ENCODE measurements at places on chromosomes 1 and 21.

GRCh38 chr1:233477359-233477758 is 136.5 kb upstream of the KCNK1 start:
- no peak for DNase-seq

- DNase-seq, result no peak
Measured at GRCh38 chr1:157334041-157334440, 195.8 kb upstream of the ETV3 start.

DNA sequence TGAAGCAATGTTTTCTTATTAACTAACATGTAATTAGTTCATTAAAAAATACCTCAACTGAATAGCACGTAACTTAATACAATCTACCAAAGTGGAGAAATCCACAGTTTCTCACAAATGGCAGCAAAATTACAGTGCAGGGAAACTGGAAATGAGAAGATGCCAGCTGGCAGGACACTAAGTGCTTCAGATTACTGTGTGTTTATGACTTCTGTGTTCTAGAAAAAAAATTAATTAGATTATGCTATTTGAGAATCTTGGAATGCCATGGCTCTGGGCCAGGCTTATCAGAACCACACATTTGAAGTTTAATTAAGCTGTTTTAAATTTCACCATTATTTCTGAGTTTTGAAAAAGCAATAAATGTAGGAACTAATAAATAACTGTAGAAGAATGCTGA is 357.6 kb downstream of the TGFB2 start:
- DNase-seq, result no peak

DNA sequence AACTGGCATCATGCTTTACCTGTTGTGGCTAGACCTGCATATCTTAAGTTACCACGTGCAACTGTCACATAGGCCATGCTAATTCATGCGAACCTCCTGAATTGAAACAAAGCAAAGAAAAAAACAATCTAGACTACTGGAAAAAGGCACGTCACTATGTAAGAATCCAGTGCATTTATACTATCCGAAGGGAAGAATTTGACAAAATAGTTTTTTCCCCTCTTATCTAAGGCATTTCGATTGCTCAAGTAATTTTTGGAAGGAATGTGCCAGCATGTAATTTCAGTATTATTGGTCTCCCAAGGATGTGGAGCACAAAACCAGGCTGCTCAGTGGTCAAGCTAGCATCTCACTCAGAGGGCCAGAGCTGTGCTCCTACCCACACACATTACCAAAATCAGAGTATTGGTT is 31.5 kb upstream of the C1orf198 start:
- DNase-seq, result no peak

DNA sequence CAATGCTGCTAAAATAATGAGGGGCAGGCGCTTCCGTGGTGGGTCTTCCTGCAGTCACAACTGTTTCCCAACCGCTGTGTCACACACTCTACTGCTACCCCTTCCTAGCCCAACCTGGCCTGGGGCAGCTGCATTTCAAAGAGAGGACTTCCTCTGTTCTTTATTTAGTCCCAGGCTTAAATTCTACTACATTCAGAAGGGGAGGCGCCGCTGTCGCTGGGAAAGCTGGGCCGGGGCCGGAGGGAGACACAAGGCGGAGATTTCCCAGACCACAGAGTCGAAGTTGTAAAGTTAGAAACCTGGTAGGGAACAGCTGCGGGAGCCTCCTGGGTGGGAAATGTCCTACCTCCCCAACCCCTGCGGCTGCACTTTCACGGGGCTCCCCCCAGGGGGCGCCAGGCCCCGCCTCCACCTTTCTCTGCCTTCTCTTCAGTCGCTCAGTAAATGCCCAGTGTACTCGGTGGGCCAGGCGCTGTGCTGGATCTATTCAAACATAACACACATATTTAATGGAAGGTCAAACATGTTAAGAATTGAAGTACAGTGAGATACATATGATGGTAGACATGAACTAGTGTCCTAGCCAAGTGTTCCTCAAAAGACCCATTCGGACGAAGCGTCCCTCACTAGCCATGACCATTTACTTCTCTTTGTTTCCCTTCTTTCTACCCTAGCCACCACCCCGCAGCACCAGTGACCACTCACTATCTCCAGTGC is 23.1 kb downstream of the DYRK3 start:
- peak; percentile 7 for DNase-seq

DNA sequence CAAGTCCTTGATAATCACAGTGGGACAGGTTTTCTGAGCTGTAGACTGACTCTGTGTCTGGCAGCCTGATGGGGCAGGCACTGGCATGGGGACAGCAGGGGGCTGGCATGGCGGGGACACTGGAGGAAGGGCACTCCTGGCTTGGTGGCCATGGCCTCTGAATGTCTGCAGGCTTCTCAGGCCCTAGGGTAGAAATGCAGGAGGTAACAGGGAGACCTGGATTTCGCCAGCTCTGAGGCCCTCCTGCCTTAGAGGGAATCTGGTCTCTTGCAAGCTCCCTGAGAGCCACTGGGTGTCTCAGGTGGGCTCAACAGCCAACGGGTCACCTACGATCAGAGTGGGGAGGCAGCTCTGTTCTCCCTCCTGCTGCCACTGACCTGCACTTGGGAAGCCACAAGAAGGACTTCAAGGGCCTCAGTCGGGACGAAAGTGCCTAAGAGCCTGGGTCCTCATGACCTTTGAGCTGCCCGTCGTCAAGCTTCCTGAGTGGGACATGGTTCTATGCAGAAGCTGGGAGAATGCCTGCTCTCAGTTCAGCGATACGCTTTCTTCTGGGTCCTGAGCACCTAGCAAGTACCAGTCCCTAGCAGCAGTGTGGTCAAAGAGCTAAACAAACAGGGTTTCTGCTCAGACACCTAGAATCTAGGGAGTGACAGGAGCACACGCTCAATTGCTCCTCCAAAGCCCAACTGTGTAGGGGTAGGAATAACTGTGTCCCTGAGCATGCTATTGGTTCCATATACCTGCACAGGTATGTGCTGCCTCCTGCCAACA is 569.0 kb downstream of the PTPRU start:
- no peak for DNase-seq
